Effector CD8-positive, alpha-beta T cell (primary cell): ENCODE measurements at places on chromosomes 12 and 14.
A peak's percentile ranks its signal among the peaks of the same experiment; 100 is the strongest.

DNA sequence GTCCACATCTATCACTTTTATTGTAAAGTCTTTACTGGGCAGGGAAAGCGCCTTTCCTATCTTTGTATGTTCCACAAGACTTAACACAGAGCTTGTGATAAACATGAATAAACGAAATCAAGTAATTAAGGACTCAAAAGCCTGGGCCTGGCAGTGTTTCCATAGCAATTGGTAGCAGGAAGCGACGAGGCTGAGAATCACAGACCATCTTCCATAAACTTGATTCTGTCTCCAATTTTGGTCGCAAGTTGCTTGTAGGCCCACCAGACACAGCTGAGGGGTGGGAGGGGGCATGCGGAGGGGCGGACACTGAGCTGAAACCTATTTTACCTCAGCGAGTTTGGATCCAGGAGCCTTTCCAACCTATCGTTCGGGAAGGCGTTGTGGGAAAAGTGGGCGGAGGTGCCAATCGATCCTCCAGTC is 302 bp downstream of the CCDC38 start:
- no peak for DNase-seq

DNA sequence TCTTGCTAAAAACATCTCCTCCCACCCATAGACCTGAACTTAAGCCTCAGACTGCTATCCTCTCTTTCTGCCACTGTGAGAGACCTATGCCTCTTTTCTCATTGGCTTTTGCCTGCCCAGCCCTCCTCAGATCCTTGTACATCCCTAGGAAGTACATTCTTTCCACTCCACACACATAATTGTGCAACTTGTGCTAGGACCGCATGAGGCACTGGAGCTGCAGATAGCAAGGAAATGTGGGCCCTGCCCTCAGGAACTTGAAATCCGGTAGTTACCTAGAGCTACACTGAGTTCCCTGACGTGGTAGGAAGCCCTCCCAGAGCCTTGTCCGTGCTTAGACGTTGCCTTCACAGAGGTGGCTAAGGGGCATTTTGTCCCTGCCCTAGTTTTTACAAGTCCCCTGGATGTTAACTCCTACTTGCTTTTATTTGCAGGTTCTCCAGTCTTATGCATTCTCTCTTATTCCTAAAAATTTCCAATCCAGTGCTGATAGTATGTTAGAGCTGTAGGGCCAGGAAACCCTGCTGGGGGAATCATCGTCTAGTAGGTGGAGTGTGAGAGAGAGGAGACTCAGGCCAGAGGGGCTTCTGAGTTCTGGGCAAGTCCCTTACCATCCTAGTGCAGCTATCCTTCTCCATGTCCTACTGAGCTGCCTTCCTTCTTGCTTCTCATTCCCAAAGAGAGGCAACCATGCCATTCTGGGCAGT is 41.3 kb downstream of the NTF3 start:
- no peak for DNase-seq

DNA sequence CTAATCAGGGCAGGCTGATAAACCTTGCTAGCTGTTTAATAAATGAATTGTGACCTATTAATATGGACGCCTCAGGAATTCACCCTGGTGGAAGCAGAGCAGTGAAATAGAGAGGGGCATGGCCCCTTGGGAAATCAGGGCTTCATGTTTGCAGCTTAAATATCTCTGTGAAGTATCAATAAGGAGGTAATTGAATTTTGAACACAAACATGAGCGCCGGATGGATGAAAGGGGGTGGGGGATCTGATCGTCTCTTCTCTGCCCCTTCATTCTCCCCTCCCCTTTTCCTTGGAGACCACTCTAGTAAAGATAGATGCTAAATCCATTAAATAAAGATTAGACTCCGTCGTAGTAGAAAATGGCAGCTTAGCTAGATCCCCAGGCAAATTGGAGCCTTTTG is 70.5 kb downstream of the LIN52 start:
- DNase-seq, result no peak

DNA sequence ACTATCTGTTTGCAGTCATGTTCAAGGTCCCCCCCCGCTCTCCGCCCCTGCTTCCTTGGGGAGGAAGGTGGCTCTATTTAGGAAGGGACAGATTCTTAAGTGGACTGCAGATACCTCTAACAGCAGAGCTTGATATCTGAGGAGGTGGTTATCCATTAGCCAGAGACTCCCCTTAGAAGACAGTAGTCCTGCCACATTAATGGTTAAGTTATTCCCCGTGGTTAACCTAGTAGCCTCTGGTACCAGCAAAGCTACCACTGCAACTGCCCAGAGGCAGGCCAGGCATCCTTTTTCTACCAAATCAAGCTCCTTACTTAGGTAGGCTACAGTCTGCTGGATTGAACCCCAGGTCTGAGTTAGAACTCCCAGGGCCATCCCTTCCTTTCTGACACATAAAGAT is 162.1 kb upstream of the AVPR1A start:
- no peak for DNase-seq

DNA sequence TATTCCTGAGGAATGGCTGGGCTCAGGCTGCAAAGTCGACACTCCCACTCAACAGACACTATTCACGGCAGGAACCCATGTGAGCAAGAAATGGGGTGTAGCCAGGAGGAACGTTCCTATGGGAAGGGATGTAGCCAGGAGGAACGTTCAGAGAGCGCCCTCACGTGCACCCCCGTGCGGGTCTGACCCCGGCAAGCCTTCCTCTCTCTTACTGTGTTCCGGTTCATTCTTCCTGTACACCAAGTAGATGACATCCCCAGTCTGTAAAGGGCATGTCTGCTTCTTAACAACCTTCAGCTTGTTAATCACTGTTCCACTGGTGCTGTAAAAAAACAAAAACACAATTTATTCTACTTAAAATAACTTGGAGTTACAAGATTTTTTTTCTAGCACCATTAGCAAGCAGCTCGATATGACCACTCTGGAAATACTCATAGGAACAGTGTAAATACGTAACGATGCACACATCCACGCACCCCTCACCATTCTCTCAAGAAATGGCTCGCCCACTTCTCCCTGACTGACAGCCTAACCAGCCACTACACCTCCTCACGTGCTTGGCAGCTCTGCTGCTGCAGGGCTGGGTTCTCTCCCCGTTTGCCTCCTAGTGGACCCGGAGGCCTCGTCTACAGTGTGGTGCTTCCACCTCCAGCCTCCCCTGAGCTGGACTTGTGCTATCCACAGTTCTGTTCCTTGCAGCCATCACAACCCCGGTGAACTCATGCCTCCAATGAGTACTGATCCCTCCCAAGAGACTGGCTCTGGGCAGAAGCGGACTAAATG is 15.1 kb downstream of the CHFR start:
- no peak for DNase-seq

- peak; percentile 61 for DNase-seq
Observed at GRCh38 chr12:53047221-53048032, 2.4 kb upstream of the TNS2 start.

GRCh38 chr12:112714166-112714710 is 77.3 kb upstream of the RPH3A start:
- DNase-seq, result no peak

GRCh38 chr12:93541578-93542225 is 30.8 kb upstream of the SOCS2 start:
- DNase-seq, result no peak

DNA sequence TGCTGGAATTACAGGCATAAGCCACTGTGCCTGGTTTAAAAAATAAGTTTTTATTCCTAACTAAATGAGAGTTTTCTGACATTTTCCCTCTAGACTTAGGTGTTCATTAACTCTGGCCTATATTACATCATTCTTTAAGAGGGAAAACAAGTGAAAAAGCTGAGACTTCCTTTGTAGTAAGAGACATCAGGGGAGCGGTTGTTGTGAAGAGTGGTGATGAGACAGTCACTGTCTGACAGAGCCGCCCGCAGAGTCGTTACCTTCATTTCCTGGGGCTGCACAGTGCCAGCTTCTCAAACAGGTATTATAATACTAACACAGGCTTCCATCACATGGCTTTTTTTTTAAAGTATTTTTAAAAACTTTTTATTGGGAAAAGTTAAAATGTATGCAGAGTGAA is 19.7 kb upstream of the TDRD9 start:
- DNase-seq, result no peak

DNA sequence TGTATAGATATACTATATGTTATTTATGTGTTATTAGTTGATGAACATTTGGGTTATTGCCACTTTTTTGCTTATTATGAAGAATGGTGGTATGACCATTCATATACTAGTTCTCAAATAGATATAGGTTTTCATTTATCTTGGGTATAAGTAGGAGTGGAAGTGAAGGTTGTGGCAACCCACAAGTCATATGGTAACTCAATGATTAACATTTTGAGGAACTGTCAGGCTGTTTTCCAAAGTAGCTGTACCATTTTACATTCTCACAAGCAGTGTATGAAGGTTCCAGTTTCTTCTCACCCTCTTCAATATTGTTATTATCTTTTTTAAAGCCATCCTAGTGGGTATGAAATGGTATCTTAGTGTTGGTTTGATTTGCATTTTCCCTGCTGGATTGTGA is 19.0 kb upstream of the MSRB3 start:
- no peak for DNase-seq

- no peak for DNase-seq
Observed at GRCh38 chr12:116982791-116983411, 72.2 kb downstream of the FBXW8 start.
